Hepatocyte (in vitro differentiated cells): ENCODE measurements at places on chromosomes 2 and 18. TPM values are rescaled to one million over a fixed set of nuclear protein-coding genes. Genes with fewer than 3 reads are reported as not detected.

GRCh38 chr2:1405967-1406366 is 7.3 kb upstream of the TPO start:
- no peak for DNase-seq

DNA sequence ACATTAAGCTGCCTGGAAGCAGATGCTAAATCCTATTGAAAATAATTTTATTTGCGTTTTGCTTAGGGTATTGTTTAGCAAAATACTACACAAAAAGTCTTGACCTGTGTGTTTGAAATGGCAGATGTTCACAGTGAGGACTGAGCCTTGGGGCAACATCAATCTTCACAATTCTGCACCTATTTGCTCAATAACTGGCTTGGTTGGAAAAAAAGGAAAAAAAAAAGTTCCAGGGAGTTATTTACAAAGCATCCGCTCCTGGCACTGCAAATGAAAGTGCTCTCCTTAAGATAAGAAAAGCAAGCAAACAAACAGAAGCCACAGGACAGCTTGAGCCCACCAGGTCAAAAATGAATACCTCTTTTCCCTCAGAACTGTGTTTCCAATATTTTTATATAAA is 77.7 kb downstream of the MAP2 start:
- no peak for DNase-seq

- no peak for DNase-seq
These were observed 286.8 kb upstream of the EPAS1 start for GRCh38 chr2:46010223-46010924.

Gene ZDBF2
- 10.8 and 14.0 TPM in 2 replicates for total RNA-seq

DNA sequence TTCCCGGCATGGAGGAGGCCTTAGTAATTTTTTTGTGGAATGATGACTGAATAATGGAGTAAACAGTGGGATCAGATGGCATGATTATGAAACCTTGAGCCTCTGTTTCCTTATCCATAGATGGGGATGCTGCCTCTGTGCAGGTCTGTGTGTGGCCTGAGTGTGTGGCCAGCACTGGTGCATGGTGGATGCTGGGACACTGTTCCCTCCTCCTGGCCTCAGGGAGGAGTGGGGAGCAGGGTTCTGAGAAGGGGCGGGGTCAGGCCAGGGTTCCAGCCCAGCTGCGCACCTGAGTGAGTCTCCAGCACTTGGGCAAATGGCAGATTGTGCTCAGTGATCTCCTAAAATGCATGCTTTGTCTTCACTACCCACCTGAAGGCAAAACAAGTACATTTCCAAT is 66.4 kb downstream of the DCDC2C start:
- DNase-seq = no peak

- no peak for DNase-seq
These were observed 86.3 kb downstream of the PMAIP1 start for GRCh38 chr18:59986139-59986538.

DNA sequence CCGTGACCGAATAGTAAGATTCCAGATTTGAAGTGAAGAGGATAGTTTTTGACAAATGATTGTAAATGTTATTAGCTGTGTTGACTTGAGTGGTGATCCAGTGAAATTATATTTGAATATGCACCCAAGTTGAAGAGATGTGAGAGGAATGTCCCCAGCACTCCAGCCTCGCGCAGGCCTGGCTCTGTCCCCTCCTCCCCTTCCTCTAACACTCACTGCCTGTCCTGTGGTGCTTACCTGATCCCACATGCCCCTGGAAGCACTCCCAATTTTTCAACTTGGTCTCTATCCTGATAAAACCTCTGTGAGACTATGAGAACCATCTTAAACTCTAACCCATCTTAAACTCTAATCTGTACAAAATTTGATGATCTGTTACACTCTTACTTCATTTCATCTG is 154.7 kb upstream of the LRP1B start:
- DNase-seq = no peak
